ENCODE measurements at places on chromosomes 11 and 22.
A peak's percentile ranks its signal among the peaks of the same experiment; 100 is the strongest.

DNA sequence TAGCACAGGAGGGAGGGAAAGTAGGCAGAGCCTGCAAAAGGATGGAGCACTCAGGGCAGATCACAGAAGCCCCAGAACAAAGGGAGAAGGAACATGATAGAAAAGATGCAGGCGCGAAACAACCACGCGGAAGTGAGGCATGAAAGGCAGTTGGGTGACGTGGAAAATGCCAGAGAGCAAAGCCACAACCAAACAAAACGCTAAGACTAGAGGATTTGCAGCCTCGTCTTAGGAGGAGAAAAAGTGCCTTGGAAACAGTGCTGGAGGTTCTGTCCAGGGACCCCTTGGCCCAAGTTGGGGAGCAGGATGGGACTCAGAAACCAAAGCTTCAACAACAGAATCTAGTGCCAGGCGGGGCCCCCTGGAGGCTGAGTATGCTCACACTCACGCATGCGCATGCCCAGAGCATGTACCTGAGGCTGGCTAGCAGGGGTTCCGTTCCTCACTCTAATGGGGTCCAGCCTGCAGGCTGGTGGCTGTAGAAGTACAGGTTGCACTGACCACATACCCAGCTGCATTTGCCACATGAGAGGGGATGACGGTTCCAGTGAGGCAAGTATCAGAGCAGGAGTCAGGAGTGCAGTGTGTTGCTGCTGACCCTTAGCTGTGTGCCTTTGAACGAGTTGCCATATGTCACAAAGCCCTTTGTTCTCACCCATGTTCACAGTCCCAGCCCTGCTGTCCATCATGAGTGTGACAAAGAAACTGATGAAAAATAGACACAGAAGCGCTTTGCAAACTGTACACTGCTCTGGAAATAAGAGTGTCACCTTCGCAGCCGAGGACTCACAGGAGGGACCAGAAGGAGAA is 568.6 kb upstream of the CADM1 start:
- no peak for DNase-seq

DNA sequence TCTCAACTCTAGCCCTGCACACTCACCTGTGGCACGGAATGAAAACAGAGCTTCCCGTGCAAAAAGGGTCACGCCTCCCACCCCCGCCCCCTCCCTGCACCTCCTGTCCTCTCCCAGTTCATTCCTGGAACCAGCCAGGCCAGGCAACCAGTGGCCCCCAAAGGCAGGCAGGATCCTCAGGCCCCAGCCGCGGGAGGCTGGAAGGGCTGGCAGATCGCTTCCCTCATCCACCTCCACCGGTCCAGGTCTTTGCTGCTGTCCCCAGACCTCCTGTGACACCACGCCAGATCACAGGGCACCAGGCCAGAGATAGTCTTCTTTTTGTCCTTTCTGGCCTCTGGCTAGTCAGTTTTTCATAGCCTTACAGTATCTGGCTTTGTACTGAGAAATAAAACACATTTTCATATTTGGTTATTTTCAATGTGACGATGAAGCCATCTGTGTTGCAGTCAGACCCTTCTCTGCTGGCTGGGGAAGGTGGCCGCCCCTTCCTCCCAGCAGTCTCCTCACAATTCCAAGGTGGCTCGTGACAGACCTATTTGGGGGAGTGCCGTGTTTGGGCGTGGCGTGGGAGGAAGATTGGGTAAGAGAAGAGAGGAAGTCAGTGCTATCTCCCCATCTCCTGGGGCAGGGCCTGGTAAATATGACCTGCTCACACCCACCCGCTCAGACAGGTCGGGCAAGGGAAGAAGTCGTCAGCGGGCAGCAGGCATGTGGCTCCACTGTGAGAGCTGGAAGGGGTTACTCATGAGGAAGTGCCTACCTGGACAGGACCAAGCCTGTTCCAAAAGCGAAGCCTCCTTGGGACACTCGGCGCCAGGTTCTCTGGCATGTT is 9.1 kb downstream of the SSH3 start:
- no peak for DNase-seq

DNA sequence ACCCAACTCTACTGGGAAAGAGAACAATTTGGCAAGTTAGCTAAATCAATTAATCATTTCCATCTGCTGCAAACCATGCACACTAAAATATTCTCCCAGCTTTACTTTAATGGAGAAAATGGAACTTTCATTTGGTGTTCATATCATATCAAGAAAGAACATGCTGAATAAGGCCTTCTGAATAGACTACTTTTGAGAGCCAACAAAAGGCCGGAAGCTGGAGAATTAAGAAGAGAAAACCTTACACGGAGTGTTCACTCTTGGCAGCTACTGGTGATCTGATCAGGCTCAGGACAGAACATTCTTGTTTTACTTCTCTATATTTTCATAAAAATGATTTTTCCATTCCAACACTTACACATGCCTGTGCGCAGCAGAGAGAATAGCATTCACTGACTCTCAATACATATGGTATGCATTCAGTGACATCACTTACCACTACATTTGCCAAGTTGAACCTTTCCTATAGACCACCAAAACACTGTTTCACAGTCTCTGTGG is 165.3 kb downstream of the TTC28 start:
- DNase-seq, result no peak

- peak; percentile 61 for DNase-seq
These were observed 34.2 kb downstream of the PHF21B start for GRCh38 chr22:44975427-44976262.

DNA sequence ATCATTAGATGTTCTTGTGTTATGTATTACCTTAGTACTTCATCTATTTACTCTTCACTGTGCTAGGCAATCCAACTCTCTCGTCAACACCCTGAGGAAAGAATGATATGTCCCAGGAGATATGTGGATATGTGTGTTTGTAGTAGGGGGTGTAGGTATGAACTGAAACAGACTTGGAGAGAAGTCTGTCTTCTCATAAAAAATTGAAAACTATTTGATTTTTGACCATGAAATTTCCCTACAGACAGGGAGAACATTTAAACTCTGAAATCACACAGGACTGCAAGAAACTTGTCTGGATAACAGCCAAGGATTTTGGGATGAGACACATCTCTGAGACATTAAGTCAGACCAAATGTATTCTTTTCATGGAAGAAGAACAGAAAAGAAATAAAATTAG is 967.0 kb upstream of the FAT3 start:
- no peak for DNase-seq

- DNase-seq, result no peak
These were observed 9.9 kb downstream of the BRSK2 start for GRCh38 chr11:1399386-1400316.

- no peak for DNase-seq
These were observed 553.6 kb downstream of the NTM start for GRCh38 chr11:131924001-131924400.

DNA sequence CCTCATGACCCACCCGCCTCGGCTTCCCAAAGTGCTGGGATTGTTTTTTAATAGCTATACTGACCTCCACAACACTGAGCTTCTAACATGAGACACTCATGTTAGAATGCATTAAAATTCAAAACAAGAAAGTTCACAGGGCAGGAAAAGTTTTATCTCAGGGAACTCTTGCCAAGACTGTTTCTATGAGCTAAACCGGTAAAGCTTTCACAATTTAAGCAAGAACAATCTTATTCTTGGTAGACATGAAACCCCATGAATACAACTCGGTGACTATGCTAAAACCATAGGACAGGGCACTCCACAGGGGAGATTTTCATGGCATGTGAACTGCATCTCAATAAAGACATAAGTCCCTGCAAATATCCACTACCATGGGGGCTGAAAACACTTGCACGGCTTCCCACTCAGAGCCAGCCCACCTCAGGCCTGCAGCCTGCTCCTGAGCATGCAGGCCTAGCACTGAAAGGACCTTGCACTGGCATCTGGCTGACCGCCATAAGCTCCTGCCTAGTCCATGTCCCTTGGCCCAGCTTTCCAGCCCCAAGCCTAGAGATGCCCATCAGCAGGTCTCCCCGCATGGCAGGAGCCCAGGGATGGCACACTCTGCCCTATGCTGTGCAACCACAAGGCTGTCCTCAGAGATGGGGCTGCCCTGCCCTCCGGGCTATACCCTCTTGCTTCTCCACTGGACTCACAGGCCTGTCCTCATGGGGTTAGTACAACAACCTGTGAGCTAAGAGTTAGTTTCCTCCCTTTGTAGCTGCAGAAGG is 58.4 kb downstream of the DGCR2 start:
- no peak for DNase-seq

- DNase-seq, result no peak
These were observed 1329.0 kb downstream of the LRRC4C start for GRCh38 chr11:40130427-40130826.

DNA sequence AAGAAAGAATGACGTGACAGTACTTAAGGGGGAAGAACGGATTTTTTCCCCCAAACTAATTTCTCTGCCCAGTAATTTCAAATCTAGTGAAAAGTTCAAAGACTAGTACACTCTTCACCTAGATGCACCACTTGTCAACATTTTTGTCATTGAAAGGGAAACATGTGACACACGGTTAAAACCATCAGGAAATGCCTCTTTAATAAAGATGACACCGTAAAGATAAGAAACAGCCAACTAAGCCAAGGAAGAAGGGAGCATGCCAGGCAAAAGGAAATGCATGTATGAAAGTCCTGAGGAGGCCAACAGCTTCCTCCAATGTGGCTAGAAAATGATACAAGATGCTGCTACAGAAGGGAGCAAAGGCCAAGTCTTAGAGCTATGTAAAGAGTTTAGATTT is 49.4 kb downstream of the RSF1 start:
- DNase-seq, result no peak

- no peak for DNase-seq
These were observed 30.3 kb upstream of the PRR5 start for GRCh38 chr22:44671742-44672141.

DNA sequence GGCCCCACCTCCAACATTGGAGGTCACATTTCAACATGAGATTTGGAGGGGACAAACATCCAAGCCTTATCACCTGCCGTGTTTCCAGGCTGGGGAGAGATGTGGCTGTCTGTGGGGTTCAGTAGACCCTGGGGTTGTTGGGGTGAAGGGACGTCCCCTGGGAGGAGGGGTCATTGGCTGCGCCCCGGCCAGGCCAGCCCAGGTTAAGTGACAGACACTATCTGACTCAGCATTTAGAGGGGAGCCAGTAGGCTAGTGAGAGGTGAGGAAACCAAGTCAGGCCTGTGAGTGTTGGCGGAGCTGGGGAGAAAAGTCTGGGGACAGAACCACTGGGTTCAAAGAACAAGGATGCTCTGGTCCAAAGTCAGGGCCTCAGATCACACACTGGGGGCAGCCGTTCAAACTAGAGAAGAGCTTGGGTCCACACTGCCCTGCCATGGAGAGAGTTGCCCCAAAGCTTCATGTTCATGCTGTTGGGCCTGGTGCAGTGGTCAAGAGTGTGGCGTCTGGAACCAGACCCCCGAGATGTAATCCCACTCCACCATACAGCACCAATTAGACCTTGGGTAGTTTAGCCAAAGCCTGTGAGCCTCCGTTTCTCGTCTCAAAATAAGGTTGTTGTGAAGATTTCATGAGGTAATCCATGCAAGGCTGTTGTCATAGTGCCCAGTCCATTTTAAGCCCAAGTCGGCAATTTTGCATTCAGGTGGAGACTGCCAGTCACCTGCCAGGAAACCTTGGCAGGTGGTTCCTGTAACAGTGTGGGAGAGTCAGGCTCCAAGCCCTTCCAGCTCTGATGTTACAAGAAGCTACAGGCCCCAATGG is 1289.6 kb downstream of the TBC1D22A start:
- no peak for DNase-seq

GRCh38 chr11:130485983-130486382 is 37.5 kb downstream of the ADAMTS15 start:
- no peak for DNase-seq

- DNase-seq, result no peak
These were observed 235.4 kb upstream of the NARS2 start for GRCh38 chr11:78809931-78810541.

GRCh38 chr11:16784666-16785065 is 46.2 kb downstream of the C11orf58 start:
- DNase-seq, result no peak

GRCh38 chr11:128158860-128159259 is 428.5 kb downstream of the ETS1 start:
- no peak for DNase-seq

GRCh38 chr11:110409174-110409573 is 20.6 kb upstream of the FDX1 start:
- no peak for DNase-seq

DNA sequence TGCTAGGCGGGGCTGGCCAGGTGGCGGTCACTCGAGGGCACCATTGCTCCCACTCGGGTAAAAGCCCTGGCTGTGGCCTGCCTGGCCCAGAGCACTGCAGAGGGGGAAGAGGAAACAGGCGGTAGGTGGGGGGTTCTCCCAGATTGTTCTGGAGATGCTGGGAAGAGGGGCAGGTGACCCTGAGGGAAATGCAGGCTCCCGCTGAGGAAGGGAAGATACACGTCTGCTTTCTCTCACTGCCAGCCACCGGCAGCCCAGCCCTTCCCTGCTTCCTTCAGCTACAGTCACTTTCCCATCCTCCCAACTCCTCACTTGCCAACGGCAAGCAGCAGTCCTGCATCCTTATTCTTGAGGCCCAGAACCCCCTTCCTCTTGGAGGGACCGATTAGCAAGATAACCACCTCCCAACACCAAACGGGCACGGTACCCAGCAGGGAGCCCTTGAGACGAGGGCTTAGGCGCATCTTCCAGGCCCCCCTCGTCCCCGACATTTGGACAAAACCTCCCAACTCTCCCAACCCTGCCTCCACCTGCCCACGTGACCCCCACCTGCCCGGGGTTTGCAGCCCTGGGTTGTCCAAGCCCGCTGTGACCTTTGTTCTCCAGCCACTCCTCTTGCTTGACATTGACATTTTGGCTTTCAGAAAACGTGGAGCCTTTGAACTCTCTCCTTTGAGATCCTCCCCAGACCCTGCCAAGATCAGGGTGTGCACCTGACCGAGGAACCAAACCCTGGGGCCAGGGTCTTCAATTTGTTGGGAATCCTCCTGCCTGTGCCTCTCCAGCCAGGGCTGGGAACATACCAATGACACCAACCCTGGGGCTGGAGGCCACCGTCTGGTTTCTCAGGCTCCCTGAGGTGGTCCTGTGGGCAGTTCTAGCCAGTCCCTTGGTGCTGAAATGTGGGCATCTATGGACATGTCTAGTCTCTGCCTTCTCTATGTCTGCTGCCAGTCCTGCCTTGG is 48.8 kb upstream of the TTLL12 start:
- no peak for DNase-seq

DNA sequence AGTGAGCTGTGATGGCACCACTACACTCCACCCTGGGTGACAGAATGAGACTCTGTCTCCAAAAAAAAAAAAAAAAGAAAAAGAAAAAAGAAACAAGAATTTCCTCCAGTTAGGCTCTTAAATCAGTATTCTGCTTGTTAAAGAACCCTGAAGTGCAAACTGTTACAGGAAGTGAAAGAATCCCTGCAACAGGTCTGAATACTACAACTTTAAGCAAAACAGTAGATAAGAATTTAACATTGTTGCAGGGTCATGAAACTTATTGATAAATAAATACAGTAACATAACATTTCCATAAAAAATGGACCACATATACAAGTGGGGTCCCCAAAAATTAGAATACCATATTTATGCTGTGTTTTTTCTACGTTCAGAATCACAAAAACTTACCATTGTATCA is 35.8 kb downstream of the FCHSD2 start:
- no peak for DNase-seq

- peak; percentile 80 for DNase-seq
These were observed 25.8 kb upstream of the MPPED1 start for GRCh38 chr22:43385770-43386641.

GRCh38 chr22:35514366-35514765 is 26.3 kb upstream of the RASD2 start:
- no peak for DNase-seq

Measured in activated CD4-positive, CD25-positive, alpha-beta regulatory T cell treated with anti-CD3 and anti-CD28 coated beads, Interleukin-2, amount 50 U/mL, for 72 hours (primary cell).